Coronary artery (tissue), 2 donors: ENCODE measurements at places on chromosomes 1 and 21.

DNA sequence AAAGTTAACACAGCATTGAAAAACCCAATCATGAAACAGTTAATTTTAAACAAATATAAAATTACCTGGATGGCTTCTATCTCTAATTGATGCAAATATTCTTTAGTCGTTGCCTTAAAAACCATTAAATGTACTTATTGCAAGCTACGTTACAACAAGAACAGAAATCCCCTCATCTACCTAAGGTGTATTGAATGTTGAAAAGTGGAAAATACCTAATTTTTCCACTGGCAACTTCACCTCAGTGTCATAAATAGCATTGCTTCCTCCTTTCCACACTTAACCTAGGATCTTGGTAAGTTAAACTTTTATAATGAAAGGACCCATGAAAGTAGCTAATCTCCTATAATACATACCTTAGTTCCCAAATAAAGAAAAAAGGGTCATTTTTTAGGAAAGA is 5.4 kb downstream of the GADD45A start:
- DNase-seq = no peak

- DNase-seq = no peak
Observed at GRCh38 chr1:226107471-226108460, 45.2 kb downstream of the H3-3A start.

DNA sequence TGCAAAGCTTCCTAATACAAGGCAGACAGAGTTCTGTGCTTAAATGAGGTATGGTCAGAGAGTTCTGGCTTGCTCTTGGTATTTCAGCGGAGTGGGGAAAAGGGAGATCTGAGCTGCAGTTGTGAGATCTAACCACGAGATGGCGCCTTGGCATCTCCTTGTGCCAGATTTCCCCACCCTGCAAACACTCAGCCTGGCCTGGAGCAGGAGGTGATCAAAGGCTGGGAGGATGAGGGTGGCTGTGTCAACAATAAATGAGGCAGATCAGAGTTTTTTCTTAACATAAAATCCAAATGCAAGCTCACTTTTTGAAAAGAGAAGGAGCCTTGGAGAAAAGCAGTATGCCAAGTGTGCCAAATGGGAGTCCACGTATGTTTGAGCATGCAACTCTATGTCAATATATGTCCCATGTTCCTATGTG is 4.1 kb upstream of the TFAP2E start:
- peak; percentile 73 for DNase-seq

DNA sequence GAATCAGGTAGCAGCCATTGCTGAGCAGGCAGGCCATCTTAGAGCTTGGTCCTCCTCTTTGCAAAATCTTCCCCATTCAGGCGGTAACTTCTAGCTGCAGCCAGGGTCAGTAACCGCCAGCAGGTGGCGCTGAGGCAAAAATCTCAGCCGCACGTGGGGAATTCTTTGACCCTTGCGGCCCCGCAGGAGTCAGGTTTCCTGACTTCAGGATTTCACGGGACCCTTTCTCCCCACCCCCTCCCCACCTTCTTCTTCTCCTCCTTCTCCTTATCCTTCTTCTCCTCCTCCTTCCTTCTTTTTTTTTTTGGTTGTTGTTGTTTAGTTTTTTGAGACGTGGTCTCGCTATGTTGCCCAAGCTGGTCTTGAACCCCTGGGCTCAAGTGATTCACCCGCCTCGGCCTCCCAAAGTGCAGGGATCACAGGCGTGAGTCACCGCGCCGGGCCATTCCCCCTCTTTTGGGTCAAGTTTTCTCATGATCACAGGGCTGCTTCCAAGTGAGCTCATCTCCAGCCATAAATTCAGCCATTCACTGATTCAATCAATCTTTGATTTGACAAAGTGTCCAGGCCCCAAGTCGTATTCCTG is 33.4 kb upstream of the TENT5B start:
- DNase-seq = no peak

- no peak for DNase-seq
Observed at GRCh38 chr21:34576041-34576511, 38.8 kb downstream of the RCAN1 start.

- DNase-seq = no peak
Observed at GRCh38 chr1:4395158-4395557, 259.3 kb upstream of the AJAP1 start.

DNA sequence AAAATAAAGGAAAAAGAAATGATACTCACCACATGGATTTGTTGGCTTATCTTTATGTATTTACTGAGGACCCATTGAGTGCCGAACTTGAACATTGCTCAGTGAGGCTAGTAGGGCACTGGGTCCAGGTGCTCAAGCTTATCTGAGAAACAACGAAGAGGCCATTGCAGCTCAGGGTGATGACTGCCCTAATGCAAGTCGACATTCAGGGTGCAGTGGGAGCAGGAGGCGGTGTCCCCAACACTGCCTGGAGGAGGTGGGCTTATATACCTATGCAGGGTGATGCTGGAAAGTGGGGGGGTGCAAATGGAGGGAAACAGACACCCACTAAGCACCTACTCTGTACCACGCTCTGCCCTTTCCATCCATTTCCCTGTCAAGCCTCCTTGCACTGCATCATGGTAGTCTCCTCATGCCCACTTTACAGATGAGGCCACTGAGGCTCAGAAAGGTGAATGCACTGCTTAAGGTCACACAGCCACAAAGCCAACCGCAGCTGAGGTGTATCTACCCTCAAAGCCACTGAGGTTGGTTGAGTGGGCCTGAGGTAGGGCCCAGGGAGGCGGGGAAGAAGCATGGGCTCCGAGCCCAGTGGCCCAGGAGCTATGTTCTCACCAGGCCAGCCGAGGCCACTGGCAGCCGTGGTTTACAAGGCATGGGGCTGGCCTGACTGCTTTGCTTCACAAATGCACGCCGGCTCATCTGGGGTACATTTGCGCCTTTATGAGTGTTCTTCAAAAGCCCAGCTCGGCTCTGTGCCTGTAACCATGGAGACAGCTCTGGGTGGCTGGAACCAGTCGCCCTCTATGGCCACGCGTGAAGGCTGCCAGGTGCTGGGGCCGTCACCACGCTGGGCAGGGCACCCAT is 103.8 kb downstream of the EPHB2 start:
- DNase-seq = no peak

- no peak for DNase-seq
Observed at GRCh38 chr1:246216906-246217305, 290.2 kb downstream of the SMYD3 start.

- DNase-seq = no peak
Observed at GRCh38 chr1:116940814-116941599, 31.3 kb downstream of the PTGFRN start.

GRCh38 chr1:168693197-168693871 is 35.7 kb downstream of the DPT start:
- DNase-seq = no peak

DNA sequence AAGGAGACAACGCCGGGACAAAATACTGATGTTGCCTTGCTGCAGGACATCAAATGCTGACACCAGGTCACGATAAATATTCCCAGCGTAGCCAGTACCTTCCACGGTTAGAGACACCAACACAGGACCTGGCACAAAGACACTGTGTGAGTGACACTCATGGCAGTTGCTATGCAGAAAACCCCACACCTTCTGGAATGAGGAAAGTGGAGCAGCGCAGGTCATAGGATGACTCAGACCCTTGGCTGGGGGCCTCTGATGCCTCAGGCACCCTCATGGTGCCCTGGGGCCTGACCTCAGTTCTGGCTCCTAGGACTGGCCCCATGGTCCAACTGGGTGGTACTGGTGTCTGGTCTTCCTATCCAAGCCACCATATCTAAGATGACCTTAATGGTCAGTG is 7.0 kb downstream of the DCST2 start:
- DNase-seq = no peak

- DNase-seq = no peak
Observed at GRCh38 chr1:106755682-106756406, 300.6 kb upstream of the PRMT6 start.

DNA sequence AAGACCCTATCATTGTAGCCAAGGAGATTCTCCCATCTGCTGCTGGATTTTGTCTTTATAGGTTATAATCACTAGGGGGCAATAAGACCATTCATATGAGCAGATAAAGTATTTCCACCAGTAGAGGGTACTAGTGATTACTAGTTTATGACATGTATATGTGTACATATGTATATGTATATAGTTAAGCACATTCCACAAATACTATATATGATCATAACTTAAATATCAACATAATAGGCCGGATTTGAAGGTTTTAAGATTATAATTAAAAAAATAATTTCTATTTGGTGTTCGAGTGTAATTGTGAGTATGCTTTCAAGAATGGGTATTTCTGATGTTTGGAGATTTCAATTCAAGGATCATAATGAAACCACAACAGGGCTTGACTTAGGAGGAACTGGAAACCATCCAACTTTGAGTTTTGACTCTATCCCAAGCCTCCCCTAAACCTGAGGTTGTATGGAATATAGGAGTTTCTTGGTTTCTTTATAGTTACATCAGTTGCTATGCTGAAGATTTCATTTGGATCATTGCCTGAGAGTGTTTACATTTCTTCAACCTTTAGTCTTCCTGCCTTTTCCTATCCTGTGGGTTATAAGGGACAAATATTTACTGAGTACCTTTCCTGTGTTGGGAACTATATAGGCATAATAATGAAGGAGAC is 16.9 kb downstream of the TCEANC2 start:
- DNase-seq = no peak

GRCh38 chr1:59605184-59605583 is 209.6 kb upstream of the HOOK1 start:
- no peak for DNase-seq

- DNase-seq = no peak
Observed at GRCh38 chr1:156444407-156445001, 56.1 kb downstream of the MEF2D start.
